ENCODE measurements at places on chromosomes 4 and X. TPM values are rescaled to one million over a fixed set of nuclear protein-coding genes. Genes with fewer than 3 reads are reported as not detected.

DNA sequence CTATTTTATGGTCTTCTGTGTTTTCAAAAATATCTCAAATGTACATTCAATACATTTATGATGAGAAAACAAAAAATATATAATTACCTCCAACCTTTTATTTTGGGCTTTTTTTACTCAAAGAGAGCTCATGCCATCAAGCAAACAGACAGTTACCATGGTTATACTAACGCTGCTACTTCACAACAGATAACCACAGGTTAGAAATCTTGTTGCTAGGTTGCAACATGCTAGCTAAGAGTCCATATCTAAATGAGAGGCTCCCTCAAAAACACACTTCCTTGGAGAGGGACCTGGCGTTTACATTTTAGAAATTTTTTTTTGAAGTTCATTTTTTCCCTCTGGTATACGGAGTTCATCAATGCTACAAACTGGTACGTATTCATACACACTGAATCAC is 44.3 kb downstream of the TBC1D9 start:
- no peak for DNase-seq

DNA sequence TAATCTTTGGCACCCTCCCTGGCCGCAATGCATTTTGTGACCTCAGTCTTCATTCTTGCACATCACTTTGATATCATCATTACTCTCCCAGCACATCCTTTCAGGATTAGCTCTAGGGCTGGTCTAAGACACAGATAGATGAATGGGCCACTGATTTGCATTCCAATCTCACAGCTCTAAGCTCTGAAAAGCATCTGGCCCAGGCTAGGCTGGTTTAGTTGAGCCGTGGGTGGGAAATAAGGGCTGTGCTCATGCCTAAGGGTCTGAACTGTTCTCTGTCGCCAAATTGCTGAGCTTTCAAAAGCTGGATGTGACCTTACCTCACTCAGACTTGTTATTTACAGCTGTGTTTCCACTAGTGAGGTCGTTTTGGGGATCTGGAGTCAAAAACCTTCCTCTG is 30.0 kb upstream of the SLC9A7 start:
- no peak for DNase-seq

Gene RASGEF1B
- total RNA-seq, result 48.1 TPM

Gene NOX1
- not detected for total RNA-seq

Gene USP26
- total RNA-seq, result not detected

Measured in frontal cortex (tissue), 4 donors.